ENCODE measurements at places on chromosomes 5 and 9. TPM values are rescaled to one million over a fixed set of nuclear protein-coding genes. Genes with fewer than 3 reads are reported as not detected.

- no peak for DNase-seq
These were observed 51.2 kb downstream of the RGS3 start for GRCh38 chr9:113514748-113515147.

DNA sequence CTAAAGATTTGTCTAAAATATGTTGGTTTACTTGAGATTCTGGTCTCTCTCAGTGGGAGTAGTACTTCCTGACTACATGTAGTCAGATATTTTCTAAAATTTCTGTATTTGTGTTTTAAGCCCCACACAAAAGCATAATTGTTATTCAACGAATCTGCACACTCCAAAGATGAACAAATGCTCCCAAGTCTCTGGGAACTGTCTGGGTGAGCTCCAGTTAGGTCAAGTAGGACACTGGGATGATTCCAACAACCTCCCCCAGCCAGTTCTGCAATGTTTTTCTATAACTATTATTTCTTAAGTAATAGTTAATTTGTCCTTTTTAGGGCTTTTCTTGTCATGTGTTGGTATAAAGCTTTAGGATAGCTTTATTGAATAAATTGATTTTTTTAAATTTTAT is 174.6 kb downstream of the FAM174A start:
- no peak for DNase-seq

DNA sequence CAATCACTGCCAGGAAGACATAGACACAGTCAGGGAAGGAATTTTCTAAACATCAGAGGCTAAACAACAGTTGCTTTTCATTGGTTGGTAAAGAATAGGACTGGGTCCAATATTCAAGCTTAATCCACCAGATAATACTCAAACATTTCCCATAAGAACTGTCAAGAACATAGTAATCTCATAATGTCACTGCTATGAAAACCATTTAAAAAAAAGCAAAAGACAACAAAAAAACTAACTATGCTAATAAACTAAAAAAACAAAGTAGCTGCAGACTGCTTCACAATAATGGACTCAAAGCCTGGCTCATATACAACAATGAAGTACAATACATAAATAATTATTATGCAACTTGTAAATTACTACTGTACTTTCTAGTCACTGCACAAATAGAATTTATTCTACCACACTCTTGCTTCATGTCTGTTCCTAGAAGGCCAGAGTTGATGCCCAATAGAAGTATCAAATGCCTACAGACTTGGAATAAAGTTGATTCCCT is 148.7 kb downstream of the MLLT3 start:
- DNase-seq: no peak

DNA sequence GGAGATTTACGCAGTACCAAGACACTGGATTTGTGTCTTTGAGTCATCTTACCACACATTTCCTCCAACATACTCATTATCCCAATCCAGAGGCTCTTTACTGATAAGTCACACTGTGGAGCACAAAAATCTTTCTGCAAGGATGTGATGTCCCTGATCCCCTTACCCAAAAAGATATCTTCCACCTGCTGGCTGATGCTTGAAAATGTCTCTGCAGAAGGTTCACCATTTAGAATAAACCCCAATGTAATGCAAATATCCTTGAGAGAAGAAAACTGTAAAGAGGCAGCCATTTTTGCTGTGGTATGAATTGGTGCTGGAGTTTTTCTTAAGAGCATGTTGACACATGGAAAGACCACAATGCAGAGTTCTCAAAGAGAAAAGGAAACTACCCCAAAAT is 65.7 kb upstream of the RORB start:
- no peak for DNase-seq

- DNase-seq: no peak
These were observed 938.5 kb upstream of the ACO1 start for GRCh38 chr9:31445960-31446359.

DNA sequence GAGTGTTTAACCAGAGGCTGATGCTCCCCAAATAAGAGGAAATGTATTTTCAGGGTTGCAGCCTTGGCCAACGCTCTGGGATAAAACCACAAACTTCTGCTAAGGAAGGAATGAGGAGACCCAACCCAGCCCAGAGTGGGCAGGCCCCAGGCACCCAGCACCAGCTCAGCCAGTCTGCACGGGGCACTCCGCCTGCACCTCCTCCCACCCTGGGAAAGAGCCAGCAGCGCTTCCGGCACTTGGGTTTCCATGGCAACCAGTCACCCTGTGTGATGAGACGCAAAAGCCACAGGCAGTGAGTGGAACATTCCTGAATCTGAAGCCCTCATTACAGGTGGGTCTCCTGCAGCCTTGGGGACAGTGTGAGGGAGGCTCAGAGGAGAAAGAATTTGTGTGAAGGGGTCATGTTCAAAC is 85.2 kb upstream of the ZBTB43 start:
- peak; percentile 83 for DNase-seq

DNA sequence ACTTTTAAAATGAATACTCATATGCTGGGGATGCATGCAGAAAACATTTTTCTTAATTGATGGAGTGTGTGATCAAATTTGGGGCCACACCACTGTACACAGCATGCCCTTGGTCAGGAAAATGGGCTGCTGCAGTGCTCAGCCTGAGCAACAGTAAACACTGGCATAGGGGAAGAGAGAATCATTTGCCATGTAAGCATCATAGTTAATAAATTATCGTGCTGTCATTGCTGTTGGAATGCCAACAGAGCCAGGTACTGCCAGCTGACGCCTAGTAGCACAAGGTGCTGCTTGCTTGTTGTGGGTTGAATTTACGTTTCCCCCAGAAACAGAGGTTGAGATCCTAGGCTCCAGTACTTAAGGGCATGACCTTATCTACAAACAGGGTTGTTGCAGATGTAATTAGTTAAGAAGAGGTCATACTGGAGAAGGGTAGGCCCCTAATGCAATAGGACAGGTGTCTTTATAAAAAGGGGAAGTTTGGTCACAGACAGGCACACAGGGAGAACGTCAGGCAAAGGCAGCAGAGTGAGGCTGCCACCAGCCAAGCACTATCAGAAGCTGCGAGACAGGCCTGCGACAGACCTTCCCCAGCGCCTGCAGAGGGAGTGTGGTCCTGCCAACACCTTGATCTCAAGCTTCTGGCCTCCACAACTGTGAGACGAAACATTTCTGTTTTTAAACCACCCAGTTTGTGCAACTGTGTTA is 25.3 kb downstream of the DAP start:
- DNase-seq: no peak

DNA sequence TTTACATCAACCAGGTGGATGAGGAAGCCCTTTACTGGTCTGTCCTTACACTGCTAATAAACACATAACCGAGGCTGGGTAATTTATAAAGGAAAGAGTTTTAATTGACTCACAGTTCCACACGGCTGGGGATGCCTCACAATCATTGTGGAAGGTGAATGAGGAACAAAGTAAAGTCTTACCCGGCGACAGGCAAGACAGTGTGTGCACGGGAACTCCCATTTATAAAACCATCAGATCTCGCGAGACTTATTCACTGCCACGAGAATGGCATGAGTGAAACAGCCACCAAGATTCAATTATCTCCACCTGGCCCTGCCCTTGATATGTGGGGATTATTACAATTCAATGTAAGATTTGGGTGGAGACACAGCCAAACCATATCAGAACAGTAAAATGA is 67.3 kb upstream of the GRAMD2B start:
- DNase-seq: no peak

GRCh38 chr5:96876292-96876850 is at the start of gene ERAP2:
Gene ERAP2 (plus strand): TSS chr5:96876500. CDS start chr5:96879686, 3,186 bp downstream.
- no peak for DNase-seq

DNA sequence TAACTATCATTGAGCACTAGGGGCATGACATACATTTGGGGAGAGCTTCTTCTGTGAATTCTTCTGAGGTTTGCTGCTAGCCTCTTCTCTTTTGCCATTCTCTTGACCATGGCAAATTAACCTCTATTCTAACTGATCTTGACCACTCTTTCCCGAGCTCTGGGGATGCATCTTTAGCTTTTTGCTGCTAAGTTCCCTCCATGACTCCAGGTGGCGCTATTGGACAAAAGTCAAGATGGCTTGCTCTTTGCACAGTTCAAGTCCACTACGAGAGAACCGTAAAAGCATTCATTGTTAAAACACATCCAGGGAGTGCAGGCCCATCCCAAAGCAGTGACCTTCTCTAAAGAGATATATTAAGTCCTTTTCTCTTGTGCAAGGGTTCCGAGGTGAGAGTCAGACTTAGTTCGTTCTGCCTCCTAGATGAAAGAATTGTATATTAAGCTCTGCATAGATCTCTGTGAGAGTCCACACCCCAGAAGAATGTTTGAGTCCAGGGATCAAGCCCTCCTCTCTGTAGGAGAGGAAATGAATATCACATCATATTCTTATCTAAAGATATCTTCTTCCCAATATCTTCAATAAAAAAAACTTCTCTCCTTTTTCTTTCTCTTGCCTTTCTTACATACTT is 1152.9 kb upstream of the CDH6 start:
- no peak for DNase-seq

GRCh38 chr5:51389577-51390463 is 6.6 kb downstream of the ISL1 start:
- no peak for DNase-seq

DNA sequence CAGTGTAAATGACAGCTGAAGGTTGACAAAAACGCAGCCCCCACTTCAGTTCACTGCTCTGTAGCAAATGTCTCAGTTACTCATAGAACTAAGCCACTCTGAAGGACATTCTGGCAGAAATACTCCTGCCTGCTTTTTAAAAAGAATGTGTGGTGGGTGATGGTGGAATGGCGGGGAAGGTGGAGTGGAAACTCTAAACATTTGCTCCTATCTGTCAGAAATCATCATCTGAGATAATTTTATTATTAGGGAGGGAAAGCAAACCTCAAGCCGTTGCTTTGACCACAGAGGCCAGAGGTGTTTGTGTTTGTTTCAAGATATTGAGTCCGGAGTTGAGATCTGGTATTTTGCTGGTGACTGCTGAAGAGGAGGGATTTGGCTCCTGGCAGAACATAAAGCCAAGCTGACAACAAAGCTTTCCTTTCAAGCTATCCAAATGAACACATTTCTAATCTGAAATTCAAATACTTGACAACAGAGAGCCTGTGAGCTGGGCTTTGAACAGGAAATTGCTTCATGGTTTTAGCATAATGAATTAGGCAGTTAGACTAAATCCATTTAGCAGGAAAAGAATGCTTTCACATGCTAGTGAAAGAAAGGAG is 362.7 kb downstream of the CSNK1G3 start:
- no peak for DNase-seq

- no peak for DNase-seq
These were observed 7.4 kb downstream of the BSPRY start for GRCh38 chr9:113356686-113357292.

DNA sequence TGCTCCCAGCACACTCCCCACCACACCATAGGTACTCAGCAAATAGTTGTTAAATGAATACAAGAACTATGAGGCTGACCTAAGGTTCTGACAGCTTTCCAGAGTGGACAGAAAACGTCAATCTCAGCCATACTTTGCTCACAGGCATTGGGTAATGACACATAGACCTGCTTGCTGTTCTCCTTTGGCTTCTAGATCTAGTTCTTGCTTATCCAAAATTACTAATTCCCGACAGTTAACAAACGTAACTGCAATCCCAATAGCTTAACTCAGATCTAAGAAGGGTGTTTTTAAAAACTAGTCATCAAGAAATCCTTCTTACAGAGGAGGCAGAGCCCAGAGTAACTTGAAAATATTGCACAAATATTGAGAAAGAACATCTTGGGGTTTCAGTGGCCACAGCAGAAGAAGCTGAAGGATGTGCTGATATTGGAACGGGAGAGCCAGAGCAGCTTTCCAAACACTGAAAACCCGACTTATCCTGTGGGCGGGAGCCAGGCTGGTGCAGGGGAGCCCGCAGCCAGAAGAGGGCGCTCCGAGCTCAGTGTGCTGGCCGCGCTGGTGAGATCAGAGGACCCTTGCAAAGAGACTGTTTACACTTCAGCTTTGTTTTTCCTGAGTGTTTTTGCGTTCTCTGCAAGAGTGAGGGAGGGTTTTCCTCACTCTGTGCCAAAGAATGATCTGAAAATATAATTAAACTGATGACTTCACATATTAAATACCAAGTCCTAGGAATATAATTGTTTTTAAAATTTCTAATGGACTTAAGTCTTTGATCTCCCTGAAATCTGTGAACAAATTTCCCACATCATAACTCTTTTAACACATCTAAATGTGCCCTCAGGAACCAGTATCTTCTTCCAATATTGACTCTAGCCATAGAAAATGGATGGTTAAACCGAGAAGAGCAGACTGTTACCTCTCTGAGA is 30.3 kb downstream of the FGF1 start:
- peak; percentile 91 for DNase-seq

- no peak for DNase-seq
These were observed 10.6 kb upstream of the SEMA6A start for GRCh38 chr5:116585227-116585626.

TCOF1 gene
- 22.9 TPM for total RNA-seq

PCDHGC3 gene
- 25.2 TPM for total RNA-seq

GDNF gene
- 89.0 TPM for total RNA-seq

ATP10B gene
- total RNA-seq: not detected

SLC36A2 gene
- 37.4 TPM for total RNA-seq

PDZD2 gene
- 6.2 TPM for total RNA-seq

DMGDH gene
- 1.7 TPM for total RNA-seq

Measured in psoas muscle (tissue), 8 donors.